ENCODE measurements at places on chromosomes 2 and 18.

DNA sequence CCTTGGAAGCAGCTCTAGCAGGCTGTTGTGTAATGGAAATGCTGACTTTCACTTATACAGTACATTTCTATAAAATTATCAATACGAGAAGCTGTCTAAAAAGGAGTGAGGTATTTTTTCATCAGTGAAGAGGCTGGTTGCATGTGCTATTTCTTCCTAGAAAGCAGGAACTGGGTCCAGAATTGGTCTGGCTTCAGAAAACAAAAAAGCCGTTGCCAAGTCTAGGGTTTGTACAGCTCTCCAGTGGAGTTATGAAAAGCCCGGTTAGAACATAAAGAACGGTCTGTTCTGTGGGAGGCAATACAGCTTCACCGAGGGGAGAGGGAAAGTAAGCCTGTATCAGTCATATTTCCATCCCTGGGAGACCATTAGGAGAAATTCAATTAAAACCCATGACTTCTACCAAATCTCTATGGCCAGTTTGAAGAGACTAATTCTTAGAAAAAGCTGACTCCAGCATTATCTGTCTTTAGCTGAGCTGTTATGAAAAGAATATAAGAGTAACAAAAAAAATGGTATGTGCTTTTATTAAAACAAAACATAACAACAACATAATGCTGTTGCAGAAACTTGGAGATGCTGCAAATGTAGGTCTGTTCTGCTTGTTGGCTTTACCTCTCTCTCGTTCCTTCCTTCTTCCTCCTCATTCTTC, 217.0 kb downstream of the CMPK2 start:
- no peak for DNase-seq

GRCh38 chr2:121667618-121668017, 18.4 kb upstream of the CLASP1 start:
- DNase-seq = no peak

- no peak for DNase-seq
Measured at GRCh38 chr2:10002681-10003080, 40.7 kb upstream of the KLF11 start.

DNA sequence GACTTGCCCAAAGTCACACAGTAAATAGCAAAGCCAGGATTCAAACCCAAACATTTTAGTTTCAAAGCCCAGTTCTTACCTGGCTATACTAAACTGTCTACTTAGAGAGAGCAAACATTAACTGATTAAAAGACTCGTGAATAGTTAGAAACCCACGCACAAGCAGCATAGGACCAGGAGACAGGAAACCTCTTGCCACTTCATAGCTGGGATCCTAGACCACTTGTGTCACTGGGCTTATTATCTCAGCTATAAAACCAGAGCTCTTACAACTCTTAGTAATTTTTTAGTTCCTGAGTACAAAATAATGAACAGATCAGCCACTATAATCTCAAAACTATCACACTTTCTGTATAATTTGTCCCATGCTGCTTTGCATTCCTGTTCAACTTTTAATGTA, 2.4 kb upstream of the AAK1 start:
- no peak for DNase-seq

DNA sequence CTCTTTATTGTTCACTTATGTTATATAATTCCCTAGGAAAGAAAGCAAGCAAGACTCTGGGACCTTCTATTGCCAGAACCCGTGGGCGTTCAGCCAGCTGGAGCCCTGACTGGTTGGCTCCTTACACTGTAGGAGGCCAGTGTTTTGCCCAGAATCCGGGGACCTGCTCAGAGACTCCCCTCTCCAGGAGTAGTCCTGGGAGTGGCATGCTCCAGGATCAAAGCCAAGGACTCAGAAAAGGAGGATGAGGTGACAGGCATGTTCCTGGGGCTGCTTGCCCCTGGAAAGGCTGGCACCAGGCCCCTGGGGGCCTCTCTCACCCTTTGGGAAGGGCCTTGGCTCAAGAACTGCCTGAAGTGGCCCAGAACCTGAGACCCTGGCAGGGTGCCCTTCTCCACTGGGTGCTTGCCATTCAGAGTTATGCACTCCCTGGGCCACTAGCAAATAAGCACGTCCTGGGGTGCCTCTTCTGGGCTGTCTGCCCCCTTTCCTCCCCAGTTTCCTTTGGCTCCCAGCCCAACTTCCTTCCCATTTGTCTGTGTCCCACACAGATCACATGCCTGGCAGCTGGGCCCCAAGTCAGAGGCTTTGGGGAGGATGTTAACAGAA, 19.6 kb upstream of the KIF3C start:
- no peak for DNase-seq

- DNase-seq = no peak
Measured at GRCh38 chr18:56823986-56824565, 172.9 kb downstream of the WDR7 start.

- DNase-seq = no peak
Measured at GRCh38 chr2:240626531-240627300, 1.4 kb downstream of the GPR35 start.

- no peak for DNase-seq
Measured at GRCh38 chr2:112184121-112184520, 45.9 kb downstream of the FBLN7 start.

DNA sequence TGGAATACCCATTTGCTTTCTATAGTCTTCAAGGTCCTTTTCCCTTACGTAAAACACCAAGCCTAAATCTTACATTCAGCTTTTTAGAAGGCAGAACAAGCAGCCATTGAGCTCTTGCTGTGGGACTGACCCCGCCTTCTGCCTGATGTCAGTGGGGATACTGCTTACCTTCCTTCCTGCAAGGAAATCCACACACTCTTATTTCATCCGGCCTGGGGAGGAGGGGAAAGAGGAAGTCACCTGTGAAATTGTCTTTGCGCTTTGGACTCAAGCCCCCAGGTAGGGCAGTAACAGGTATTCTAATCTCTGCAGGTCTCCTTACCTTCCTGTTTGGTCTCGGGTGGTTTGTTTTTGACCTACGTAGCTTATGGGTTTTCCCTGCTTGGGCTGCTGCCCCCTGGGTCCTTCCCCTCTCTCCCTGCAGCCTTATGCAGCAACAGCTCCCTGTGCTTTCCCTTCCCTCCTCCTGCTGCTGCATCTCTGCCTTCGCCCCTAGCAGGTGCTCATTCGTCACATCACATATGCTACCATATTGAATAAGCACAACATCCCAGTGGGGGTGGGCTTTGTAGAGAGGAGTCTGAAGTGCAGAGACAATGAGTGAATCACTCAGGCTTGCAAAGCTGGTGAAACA, 402.5 kb upstream of the TRIB2 start:
- no peak for DNase-seq

GRCh38 chr2:98569197-98569793, 39.0 kb downstream of the COA5 start:
- DNase-seq = peak; percentile 69

GRCh38 chr2:10469301-10469700, 21.2 kb upstream of the ODC1 start:
- DNase-seq = no peak

DNA sequence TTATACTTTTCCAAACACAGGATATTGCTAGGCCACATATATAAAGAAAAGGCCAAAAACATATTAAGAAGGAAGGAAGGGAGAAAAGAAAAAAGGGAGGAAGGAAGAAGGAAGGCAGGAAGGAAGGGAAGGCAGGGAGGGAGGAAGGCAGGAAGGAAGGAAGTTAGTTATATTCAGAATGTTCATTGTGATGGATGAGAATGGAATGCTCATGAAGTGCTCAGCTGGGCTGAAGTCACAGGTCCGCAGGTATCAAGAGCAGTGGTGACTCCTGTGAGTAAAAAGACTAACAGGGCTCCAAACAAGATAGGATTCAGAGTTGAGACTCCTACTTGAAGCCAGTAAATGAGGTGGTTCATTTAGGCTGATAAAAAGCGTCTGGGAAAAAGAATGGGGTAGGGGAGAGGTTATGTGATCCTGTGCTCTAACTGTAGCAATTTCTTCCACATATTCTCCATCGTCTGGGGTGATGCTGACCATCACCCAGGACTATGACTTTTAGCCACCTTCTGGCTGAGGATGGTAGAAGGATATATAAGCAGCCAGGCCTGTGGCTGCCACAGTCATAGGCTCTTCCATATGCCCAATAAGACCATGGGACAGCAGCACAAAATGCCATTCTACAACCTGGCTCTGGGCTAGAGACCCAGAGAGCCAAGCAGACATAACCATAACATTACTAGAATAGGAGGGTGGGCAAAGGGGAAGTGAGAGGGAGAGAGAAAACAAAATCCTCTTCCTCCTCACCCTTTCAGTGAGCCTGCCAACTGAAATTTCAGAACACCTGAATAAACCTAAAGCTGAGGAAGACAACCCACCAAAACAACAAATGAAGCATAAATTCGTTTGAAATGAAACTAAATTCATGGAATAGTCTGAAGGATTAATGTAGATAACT, 173.2 kb downstream of the MYO3B start:
- no peak for DNase-seq

- no peak for DNase-seq
Measured at GRCh38 chr2:16277117-16277516, 336.8 kb downstream of the MYCN start.

- DNase-seq = no peak
Measured at GRCh38 chr18:58391231-58391825, 237.6 kb downstream of the ALPK2 start.

DNA sequence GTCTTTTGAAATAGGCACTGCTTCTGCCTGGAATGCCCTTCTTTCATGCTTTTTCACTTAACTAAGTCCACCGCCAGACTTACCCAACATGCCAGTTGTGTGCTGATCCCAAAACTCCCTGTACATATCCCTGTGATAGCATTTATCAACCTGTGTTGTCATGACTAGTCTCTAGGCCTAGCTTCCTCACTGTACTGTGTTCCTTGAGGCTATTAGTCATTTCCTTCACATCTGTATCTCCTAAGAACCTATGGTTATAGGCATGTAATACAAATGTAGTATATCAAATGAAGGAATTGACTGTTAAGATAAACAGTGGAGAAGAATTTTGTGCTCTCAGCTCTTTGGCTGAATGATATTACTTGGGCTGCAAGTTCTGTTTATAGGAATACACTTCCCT, 184.3 kb downstream of the CYRIA start:
- no peak for DNase-seq

DNA sequence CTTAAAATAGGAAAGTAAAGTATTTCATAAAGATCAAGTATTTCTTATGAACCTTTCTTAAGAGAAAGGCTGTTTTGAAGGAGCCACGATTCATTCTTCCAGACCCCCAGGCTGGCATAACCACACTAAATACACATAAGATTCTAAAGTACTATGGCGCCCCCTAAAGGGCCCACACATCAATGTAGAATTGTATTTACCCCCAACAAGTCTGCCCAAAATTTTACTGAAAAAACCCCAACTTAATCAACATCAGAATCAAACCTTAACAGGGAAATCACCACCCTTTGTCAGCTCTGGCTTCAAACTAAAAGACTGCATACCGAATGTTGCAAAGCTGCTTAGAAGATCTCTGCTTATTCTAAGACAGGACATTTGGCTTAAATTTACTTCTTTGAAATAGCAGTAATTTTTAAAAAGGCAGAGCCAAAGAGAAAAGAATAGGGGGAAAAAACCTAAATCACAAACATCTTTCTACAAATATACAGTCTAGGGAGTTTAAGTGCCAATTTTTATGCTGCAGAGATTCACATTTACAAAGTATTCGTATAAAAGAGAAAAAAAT, 20.4 kb upstream of the BCL2 start:
- DNase-seq = no peak

GRCh38 chr2:120875431-120875830, 139.8 kb downstream of the GLI2 start:
- DNase-seq = no peak

All from stimulated activated CD8-positive, alpha-beta memory T cell treated with anti-CD3 and anti-CD28 coated beads, Interleukin-15, amount 100 ng/mL, for 24 hours (primary cell).